Frontal cortex (tissue), 4 donors: ENCODE measurements at places on chromosomes 4 and X. TPM values are rescaled to one million over a fixed set of nuclear protein-coding genes. Genes with fewer than 3 reads are reported as not detected.

PPP4R3C gene
- total RNA-seq: not detected

MAGEA3 gene
- total RNA-seq: not detected

POLN gene
- 8.6 TPM for total RNA-seq

LDB2 gene
- total RNA-seq: 216 TPM

GAGE12F gene
- total RNA-seq: not detected

FAM47B gene
- not detected for total RNA-seq

L1CAM gene
- 101 TPM for total RNA-seq

P2RY10 gene
- total RNA-seq: 1.2 TPM

GLRB gene
- total RNA-seq: 44.0 TPM

MAPK10 gene
- 177 TPM for total RNA-seq

ASMTL gene
- 10.6 TPM for total RNA-seq

XAGE1A gene
- not detected for total RNA-seq

ADGRL3 gene
- 302 TPM for total RNA-seq

ASMT gene
- 0.41 TPM for total RNA-seq

PAGE4 gene
- total RNA-seq: not detected

FAAH2 gene
- 3.3 TPM for total RNA-seq

NHS gene
- total RNA-seq: 7.3 TPM

NAA11 gene
- not detected for total RNA-seq

FANCB gene
- total RNA-seq: 17.5 TPM

ZNF674 gene
- 14.3 TPM for total RNA-seq

ITGB1BP2 gene
- total RNA-seq: 0.41 TPM

SPACA5B gene
- not detected for total RNA-seq

CXCL11 gene
- not detected for total RNA-seq

NLGN4X gene
- 40.8 TPM for total RNA-seq

MAML3 gene
- total RNA-seq: 7.7 TPM

NDP gene
- 27.3 TPM for total RNA-seq

NWD2 gene
- 21.2 TPM for total RNA-seq

GUCY1B1 gene
- 66.9 TPM for total RNA-seq

HPRT1 gene
- 21.6 TPM for total RNA-seq

NPY1R gene
- 179 TPM for total RNA-seq

PDLIM3 gene
- 14.3 TPM for total RNA-seq

KANTR gene
- 22.8 TPM for total RNA-seq

SRPX2 gene
- total RNA-seq: 0.41 TPM

TKTL1 gene
- 1.6 TPM for total RNA-seq

SLC16A2 gene
- total RNA-seq: 13.0 TPM

SYP gene
- total RNA-seq: 151 TPM

OR13H1 gene
- total RNA-seq: not detected

ANXA3 gene
- 5.7 TPM for total RNA-seq

ZC4H2 gene
- total RNA-seq: 11.0 TPM

RAP2C gene
- 13.9 TPM for total RNA-seq

PHKA1 gene
- 2.4 TPM for total RNA-seq

C4orf50 gene
- total RNA-seq: 12.2 TPM

ELOVL6 gene
- total RNA-seq: 27.7 TPM

SPANXC gene
- not detected for total RNA-seq

HAND2 gene
- not detected for total RNA-seq

RHOXF2B gene
- not detected for total RNA-seq

GPR78 gene
- total RNA-seq: under 0.01 TPM

ZBTB49 gene
- 8.6 TPM for total RNA-seq

ZNF630 gene
- total RNA-seq: 8.6 TPM

KCTD8 gene
- 2.4 TPM for total RNA-seq

IL21 gene
- not detected for total RNA-seq

HOPX gene
- 78.7 TPM for total RNA-seq
